ENCODE measurements at places on chromosomes 1 and 21.

GRCh38 chr1:87130438-87130837 lies 198.2 kb upstream of the LMO4 start:
- no peak for DNase-seq

GRCh38 chr21:23822760-23823159 lies 1784.5 kb downstream of the MRPL39 start:
- DNase-seq: no peak

DNA sequence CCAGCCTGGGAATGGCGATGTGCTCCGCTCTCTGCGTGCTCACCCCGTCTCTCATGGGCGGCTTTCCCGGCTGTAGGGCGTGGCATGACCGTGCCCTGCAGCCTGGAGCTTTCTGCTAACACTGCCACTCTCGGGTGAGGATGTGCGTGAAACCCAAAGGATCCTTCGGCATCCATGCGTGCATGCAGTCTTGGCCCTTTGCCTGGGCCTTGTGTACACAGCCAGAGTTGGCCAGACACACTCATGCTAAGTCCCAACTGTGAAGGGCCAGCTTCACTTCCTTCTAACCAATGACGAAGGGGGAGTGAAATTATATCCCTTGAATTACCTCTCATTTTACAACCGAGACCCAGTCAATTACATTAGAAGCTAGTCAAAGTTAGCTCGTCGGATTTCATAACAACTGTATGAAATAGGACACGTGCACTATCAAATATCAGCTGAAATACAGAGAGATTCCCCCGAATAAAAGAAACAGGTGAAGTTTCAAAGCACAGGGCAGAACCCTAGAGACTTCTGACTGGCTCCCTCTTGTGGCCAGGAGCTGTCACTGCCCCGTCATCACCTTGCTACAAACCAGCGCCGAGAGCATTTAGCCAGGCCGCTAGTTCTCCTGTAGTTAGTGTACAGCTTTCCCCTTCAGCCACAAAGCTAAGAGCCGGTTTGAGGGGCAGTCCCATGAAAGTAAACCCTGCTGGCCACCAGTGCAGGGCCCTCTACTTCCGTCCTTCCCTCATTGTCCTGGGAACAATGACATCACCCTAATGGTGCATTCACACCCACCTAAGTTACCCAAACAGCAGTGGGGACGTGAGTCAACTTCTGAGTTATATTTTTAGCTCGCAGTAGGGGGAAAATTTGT lies 63.4 kb upstream of the COA6 start:
- peak; percentile 40 for DNase-seq

DNA sequence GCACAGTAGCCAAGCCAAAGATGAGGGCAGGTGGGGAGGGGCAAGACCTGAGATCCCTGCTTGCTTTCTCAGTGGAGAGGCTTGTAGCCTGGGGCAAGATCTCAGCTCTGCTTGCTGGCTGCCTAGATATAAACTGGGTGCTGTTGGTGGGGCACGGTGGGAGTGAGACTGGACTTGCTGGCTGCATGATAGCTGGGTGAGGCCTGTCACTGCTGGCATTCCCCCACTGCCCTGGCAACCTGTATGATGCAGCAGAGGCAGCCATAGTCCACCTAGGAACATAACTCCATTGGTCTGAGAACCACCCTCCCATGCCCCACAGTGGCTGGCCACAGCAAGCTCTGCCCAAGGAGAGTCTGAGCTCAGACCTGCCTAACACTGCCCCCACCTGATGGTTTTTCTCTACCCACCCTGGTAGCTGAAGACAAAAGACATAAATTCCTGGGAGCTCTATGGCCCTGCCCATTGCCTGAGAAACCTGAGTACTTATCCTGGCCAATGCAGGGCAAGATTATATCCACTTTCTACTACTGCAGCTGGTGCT lies 261.9 kb upstream of the DEPDC1 start:
- DNase-seq: no peak

- DNase-seq: no peak
These were observed 960 bp downstream of the MX2 start for GRCh38 chr21:41362605-41363369.

DNA sequence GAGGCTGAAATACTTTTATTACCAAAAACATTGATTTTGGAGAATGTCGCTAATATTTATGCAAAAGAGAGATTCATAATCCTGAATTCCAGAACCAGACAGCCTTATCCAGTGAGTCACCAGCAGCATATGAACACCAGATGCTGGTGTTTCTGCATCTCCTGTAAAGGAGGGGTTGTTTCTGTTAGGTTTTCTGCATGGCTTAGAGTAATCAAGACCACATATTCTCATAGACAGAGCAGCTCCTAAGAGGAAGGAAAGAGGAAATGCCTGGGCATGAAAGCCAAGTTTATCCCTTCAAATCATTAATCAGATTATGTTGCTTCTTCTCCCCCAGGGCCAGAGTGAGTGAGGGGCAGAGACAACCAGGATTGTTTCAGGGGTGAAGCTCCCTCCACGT lies 86.2 kb downstream of the NGF start:
- peak; percentile 37 for DNase-seq

DNA sequence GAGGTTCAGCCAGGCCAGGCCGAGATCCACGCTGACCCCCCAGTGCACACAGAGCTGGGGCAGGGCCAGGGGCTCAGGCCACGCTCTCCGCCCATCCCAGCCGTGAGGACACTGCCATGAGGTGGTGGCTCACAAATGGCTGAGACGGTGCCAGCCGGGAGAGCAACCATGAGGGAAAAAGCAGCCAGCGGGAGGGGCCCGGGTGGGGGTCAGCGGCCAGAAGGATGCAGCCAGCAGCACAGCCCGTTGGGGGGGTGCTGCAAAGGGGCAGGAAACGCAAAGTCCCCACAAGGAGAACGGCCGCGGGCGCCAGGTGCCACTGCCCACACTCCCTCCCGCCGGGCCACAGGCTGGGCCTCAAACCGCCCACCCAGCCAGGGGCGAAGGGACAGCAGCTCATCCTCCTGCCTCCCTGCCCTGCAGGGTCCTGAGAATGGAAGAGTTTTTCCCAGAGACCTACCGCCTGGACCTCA lies 8.3 kb downstream of the TTLL10 start:
- DNase-seq: no peak

All from hepatic stellate cell (primary cell).